ENCODE measurements at places on chromosomes 1 and 21. TPM values are rescaled to one million over a fixed set of nuclear protein-coding genes. Genes with fewer than 3 reads are reported as not detected.

Gene MYOM3
- total RNA-seq = 7.9 TPM

Gene CD1D
- not detected for total RNA-seq

DNA sequence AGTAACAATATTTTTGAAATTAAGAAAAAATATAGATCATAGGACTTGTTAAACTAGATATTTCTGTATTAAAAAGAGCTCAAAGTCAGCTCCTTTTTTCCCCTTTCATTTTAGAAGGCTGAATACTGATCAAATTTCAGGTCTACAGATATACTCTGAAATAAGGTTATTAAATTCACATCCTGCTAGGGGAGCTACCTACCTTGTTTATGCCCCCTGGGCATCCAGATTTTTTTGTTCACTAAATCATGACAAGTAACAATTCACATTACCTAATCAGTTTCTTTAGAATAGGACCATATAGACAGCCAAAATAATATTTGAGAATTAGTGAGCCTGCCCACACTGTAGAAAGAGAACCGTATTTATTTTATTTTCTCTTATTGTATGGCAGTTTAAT, 276.2 kb downstream of the USP25 start:
- no peak for DNase-seq
- no peak overlapping the region for H3K4me3 ChIP-seq
- no peak overlapping the region for H3K27ac ChIP-seq
- H3K36me3 ChIP-seq = no peaks in the 10 kb centered on the region

- no peaks in the 10 kb centered on the region for H3K27me3 ChIP-seq
- no peak overlapping the region for H3K4me3 ChIP-seq
- H3K36me3 ChIP-seq = no peaks in the 10 kb centered on the region
- peaks cover 11% of the 10 kb centered on the region for H3K4me1 ChIP-seq
These were observed 100.6 kb upstream of the RUNX1 start for GRCh38 chr21:35149698-35150097.

GRCh38 chr21:45390831-45391742, 13.9 kb upstream of the COL18A1 start:
- no peaks in the 10 kb centered on the region for H3K27me3 ChIP-seq
- no peaks in the 10 kb centered on the region for H3K36me3 ChIP-seq
- H3K27ac ChIP-seq = no peak overlapping the region
- no peak overlapping the region for H3K4me3 ChIP-seq
- peaks cover 12% of the 10 kb centered on the region for H3K4me1 ChIP-seq
- no peak for DNase-seq
